ENCODE measurements at places on chromosomes 11 and 22. TPM values are rescaled to one million over a fixed set of nuclear protein-coding genes. Genes with fewer than 3 reads are reported as not detected.
A peak's percentile ranks its signal among the peaks of the same experiment; 100 is the strongest.

The MCHR1 gene
- 0.91 TPM for total RNA-seq

GRCh38 chr11:107408762-107409211 lies 48.8 kb downstream of the CWF19L2 start:
- DNase-seq: no peak

The RIMBP3B gene
- total RNA-seq: 0.19 TPM

The B3GAT1 gene
- 32.4 TPM for total RNA-seq

DNA sequence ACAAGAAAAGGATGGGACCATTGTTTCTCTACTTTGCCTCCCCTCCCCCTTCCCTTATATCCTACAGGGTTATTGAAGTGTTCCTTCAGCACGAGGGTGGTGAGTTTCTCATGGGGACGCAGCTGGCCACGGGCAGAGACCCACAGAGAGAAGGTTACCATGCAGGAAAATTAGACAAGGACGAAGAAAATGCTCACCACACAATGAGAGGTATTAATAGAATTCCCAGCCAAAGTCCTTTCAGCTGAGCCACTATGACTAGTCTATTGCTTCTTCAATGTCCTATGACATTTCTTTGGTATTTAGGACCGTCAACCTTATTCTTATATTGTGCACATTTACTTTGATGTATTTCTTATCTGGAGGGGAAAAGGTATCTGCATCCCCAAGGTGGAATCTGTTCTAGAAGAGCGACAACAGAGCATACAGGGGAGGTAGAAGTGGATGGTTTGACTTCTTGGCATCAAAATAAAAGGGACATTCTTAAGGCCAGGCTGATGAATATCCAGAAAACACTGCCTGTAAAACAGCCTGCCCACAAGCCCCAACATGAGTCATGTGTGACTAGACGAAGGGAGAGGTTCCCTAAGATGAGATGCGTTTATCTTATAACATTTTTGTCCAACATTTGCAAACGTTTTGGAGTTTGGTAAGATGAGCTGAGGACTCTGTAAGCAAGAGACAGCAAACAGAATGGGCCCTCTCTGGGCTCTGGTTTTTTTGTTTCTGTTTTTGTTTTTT lies 209.8 kb upstream of the NARS2 start:
- no peak for DNase-seq

The C11orf54 gene
- 24.5 TPM for total RNA-seq

DNA sequence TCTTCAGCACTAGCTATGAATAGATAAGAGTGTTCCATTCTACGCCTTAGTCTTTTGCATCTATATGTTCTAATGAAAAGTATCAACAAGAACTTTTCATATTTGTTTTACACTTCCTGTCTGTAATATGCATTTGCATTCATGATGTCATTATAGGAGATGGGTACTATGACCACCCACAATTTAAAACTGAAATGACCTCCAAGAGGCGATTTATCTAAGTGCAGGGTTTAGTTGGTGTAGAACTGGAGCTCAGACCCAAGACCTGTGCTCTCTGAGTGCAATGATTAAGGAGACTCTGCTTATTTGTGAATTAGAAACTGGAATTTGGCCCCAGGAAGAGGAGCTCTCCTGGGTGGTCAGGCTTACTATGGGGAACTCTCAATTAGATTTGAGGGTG lies 289.1 kb downstream of the ETS1 start:
- no peak for DNase-seq

GRCh38 chr22:33112580-33112979 lies 54.4 kb upstream of the SYN3 start:
- DNase-seq: no peak

DNA sequence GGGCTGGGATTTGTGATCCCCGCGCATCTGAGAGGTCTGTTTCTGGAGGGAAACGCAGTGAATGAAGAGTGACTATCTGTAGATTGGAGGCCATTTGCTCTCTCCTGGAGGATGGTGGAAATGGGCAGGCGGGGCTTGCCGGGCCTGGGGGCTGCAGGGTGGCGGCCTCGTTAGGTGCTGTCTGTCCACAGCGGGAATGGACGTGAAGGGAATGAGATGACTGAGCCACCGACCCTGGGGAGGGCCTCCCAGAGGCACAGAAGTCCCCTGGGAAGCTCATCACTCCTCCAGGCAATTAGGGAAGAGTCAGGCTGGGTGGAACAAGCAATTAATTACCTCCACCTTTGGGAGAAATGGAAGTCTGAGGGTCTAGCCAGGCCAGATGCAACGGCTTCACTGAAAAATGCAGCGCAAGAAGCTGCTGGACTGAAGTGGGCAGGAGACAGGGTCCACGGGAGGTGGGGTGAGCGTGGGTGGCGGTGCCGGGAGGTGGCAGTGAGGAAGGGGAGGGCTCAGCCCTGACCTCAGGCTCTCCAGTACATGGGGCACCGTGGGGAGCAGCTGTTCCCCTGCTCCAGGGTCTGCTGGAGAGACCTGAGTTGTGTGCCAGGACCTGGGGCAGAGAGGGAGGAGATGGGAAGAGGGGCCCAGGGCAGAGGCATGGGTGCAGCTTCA lies 524.5 kb downstream of the BRD1 start:
- DNase-seq: no peak

DNA sequence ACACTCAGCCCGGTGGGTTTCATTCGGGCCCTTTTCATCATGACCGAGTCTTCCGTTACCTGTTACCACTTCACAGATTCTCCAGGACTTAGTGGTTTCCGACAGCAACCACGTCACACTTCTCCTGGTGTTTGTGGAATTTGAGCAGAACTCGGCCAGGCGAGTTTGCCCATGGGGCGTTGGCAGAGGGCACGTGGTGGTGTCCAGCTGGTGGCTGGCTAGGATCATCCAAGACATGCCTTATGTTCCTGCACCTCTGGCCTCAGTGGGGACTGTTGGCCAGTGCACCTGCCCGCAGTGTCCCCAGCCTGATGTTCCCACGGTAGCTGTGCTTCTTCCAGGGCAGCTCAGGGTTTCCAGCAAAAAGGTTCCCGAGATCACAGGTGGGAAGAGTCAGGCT lies 87.3 kb downstream of the ARHGAP8 start:
- no peak for DNase-seq

DNA sequence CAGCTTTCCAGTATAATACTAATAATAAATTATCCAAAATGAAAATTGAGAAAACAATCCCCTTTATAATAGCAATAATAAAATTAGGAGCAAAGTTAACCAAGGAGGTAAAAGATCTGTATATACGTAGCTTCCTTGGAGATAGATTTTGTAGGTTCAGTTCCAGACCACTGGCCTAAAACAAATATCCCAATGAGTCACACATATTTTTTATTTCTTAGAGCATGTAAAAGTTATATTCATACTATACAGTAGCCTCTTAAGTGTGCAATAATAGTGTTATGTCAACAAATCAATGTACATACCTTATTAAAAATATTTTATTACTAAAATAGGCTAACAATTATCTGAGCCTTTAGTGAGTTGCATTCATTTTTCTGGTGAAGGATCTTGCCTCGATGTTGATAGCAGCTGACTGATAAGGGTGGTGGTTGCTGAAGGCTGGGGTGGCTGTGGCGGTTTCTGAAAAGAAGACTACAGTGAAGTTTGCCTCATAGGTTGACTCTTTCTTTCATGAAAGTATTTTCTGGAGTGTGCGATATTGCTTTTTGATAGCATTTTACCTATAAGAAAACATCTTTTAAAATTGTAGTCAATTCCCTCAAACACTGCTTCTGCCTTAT lies 178.5 kb downstream of the ARHGAP42 start:
- no peak for DNase-seq

DNA sequence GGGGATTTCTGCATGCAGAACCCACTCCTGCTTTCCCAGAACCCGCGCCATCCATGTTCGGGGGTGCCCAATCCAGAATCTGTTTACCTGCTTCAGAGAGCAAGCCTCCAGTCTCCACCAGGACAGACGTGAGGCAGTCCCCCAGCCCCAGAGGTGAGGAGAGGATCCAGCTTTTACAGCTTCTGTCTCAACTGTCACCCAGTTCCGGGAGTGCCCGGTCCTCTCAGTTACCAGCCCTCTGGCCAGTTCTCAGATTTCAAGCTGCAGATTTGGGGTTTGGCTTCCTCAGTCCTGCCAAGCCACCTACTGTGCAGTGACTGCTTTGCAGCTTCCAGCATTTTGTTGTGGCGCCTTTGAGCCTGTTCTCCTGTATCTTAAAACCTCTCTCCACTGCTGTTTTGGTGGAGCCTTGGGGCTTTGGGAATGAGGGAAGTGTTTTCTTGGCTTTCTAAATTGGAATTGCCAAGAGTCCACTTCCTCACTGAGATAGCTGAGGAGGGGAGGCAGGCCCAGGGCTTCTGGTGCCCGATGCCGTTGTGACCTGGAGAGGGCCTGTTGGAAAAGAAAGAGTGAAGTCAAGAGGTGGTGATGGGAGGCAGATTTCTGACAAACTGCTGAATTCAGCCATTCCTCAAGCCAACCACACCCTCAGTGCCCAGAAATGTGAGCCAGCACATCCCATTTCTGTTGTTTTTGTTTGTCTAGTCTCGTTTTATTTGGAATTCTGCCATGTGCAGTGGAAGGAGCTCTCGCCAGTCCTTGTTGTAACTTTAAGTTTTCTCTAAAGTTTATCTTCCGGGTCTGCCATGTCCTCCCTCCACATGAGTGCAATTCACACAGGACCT lies 513.4 kb downstream of the TBC1D22A start:
- DNase-seq: no peak

The SULT4A1 gene
- total RNA-seq: 9.1 TPM

GRCh38 chr11:43327987-43328386 lies 16.2 kb downstream of the API5 start:
- no peak for DNase-seq

DNA sequence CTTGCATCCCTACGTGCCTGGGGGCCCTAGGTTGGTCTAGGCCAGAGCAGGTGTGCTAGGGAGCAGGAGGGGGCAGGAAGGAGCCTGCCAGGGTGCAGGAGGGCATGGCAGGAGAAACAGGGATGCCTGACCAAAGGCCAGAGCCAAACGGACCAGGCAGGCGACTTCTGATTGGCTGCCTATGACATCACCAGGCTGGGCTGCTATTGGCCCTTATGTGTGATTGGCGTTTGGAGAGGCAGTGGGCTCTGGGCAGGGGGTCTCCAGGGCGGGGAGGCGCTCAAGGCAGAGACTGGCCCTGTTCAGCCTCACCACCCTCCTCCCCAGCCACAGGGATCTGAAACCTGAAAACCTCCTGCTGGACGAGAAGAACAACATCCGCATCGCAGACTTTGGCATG lies 44.4 kb downstream of the MOB2 start:
- DNase-seq: peak; percentile 82

DNA sequence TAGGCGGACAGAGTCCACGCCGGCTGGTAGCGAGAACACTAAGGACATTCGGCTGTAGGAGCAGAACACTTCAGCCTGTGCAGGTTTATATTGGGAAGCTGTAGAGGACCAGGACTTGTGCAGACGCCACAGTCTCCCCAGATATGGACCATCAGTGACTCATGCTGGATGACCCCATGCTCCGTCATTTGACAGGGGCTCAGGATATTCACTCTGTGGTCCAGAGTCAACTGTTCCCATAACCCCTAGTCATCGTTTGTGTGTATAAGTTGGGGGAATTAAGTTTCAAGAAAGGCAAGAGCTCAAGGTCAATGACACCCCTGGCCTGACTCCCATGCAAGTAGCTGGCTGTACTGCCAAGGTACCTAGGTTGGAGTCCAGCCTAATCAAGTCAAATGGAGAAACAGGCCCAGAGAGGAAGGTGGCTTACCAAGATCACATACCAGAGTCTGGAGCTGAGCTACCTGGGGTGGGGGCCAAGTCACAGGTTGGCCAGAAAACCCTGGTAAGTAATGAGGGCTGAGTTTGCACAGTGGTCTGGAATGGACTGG lies 17.2 kb downstream of the P2RY2 start:
- no peak for DNase-seq

- no peak for DNase-seq
Measured at GRCh38 chr11:15824060-15824459, 532.3 kb downstream of the SOX6 start.
